KBM-7 (cell line): ENCODE measurements at places on chromosomes 2 and 18.

- DNase-seq, result no peak
Observed at GRCh38 chr2:74927621-74928020, 30.8 kb upstream of the POLE4 start.

DNA sequence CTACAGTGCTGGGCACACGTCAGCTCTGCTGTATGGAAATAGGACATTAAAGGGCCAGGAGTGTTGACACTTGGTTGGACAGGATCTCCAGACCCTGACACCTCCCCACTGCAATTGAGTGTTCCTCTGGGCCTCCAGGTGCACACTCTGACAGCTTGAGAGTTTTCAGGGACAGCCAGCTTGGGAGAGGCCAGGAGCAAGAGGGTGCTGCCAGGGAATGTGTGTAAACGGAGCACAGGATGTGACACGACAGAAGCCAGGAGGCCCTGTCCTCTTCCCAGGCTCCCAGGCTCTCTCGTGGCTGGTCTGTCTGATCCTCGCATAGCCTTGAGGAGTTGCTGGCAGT lies 318.1 kb upstream of the HS6ST1 start:
- DNase-seq, result no peak

GRCh38 chr2:55511508-55512124 lies 7.9 kb upstream of the CFAP36 start:
- peak; percentile 43 for DNase-seq

DNA sequence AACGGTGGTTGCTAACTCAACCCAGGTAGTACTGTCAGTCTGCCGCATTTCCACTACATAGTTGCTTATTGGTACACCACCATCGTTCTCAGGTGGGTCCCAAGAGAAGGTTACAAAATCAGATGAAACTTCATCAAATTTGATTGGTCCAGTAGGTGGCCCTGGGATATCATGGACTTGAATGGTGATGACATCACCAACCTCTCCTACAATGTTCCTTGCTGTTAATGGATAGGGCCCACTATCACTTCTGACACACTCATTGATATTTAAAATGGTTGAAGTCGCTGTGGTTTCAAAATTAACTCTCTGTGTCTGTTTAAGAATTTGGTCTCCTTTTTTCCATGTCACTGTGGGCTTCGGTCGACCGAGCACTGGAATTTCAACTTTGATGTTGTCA lies 94.5 kb downstream of the PLEKHA3 start:
- no peak for DNase-seq

- DNase-seq, result no peak
Observed at GRCh38 chr2:83665894-83666293, 793.2 kb downstream of the SUCLG1 start.

GRCh38 chr2:121539750-121540469 lies 9.2 kb downstream of the RNU4ATAC start:
- no peak for DNase-seq
